ENCODE measurements at places on chromosomes 6 and 20.

DNA sequence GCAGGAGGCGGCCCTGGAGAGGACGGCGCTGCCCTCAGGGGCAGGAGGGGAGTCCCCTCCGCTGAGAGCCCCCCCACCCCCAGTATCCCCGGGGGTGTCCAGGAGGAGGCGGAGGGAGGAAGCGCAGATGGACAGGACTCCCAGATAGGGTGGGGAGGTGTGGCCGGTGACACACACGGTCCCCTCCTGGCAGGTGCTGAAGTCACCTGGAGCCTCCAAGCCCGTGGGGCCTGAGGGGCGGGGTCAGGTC lies 1.4 kb downstream of the STMN3 start:
- DNase-seq = no peak

- DNase-seq = peak; percentile 59
Measured at GRCh38 chr20:63223121-63223825, 7.3 kb upstream of the YTHDF1 start.

- DNase-seq = no peak
Measured at GRCh38 chr20:7171911-7172310, 404.4 kb downstream of the BMP2 start.

DNA sequence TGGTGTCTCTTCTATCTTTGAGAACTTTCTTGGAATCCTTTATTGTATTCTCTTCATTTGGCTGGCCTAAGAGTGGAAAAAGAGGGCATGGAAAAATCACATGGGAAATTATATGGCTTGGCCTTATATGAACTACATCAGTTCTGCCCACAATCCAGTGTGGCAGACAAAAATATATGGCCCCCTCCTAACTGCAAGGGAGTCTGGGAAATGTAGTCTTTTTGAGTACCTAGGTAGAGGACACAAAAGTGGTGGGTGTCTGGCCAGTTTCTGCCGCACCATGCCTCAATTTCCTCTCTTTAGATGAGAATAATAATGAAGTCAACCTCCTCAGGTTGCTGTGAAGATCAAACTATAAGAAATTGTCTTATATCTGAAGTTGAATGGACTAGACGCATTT lies 109.3 kb downstream of the SCP2D1 start:
- DNase-seq = no peak

DNA sequence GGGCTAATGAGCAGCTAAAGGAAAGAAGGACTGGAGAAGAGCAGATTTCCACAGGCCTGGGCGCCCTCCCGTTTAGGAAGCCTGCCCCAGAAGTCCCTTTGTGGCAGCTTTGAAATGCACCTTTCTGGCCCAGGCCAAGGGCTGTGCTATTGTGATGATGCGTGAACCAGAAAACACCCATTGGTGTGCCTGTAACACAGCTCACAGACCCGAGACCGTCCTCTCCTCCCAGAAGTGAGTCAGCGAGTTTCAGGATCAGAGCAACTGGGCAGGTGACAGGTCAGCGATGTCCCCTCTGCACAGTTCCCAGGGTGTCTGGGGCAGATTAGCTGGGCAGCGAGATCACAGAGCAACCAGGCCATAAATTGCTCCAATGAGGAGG lies 71.9 kb upstream of the SULF2 start:
- DNase-seq = no peak

GRCh38 chr20:43981540-43981939 lies 66.9 kb downstream of the TOX2 start:
- no peak for DNase-seq

GRCh38 chr6:26157251-26158075 lies 70.2 kb downstream of the HFE start:
- DNase-seq = peak; percentile 94

- peak; percentile 66 for DNase-seq
Measured at GRCh38 chr6:83055366-83055964, 10.2 kb downstream of the UBE3D start.

DNA sequence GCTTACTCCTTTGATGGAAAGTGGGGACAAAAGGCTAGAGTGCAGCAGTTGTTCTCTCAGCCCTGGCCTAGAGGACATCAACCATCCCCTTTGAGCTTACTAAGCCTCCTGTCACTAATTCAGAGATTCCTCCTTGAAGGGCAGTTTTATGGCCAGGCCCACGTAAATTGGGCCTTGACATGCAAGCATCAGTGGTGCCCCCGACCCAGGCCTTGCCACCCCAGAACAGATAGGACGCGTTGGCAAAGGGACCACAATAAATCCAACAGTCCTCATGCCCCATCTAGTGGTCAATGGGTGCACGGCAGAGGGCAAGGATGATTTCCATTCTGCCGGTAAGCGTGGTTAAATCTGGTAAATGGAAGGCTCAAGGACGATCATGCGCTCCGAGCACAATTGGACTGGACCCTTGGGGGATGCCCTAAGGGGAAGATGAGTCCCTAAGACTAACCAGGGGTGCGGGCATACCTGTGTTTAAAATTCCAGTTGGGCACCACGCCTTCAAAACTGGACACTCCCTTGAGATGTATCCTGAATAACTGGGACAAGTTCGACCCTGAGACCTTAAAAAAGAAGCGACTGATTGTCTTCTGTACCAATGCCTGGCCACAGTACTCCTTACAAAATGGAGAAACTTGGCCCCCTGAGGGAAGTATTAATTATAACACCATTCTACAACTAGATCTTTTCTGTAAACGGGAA lies 32.6 kb downstream of the CEP85L start:
- peak; percentile 72 for DNase-seq

DNA sequence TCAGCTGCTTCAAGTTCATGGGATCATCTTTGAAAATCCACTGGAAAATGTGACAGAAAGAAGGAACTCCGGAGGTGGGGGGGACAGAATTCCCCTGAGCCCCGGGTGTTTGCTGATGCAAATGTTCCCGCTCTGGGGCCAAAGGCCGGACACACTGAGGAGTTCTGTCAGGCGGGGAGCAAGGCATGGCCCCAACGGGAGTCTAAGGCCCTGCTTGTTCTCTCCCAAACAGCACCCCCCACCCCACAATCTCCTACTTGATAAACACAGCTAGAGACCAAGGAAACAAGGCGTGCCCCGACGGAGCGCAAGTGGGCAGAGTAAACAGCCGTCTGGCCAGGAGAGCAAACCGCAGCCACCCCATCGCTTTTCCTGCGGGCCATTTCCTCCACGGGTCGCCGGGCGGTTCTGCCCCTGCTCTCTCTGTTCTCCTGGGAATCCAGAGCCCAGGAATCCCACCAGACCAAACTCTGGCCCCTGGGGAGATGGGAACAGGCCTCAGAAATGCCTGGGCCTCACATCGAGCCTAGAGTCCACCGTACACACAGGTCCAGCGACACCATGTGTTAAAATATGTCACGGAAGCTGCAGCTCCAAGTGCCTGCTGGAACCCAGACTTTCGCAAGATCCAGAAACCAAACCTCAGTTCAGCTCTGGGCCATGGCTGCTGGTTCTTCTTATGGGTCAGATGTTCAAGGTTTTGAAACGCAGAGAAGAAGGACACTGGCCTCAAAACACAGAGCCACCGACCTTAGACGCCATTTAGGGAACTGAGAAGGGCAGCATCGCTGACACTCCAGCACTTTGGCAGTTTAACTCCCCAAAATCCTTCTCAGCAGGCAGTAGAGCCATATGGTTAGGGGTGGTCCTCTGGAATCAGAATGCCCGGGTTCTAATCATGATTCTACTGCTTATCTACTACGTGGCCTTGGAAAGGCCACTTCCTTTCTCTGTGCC lies 104.2 kb downstream of the PREX1 start:
- DNase-seq = peak; percentile 88
